ENCODE measurements at places on chromosomes 4 and X.

DNA sequence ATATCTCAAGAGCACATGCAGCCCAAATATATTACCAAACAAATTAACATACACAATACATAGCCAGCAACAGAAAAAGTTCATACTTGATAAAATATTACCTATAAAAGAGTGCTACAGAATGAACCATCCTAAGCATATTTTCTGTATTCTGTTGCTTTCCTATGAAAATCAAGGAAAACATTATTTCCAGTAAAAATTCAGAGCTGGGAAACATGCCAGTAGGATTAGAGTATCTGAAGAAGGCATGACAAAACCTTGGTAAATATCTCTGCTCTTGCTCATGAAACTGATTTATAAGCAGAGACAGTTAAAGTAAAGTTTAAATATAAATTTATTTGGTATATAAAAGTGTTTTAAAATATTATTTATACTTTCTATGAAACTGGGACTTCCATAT, 599.7 kb downstream of the ARAP2 start:
- no peak for DNase-seq

GRCh38 chr4:7239101-7239820, 46.9 kb downstream of the SORCS2 start:
- no peak for DNase-seq

DNA sequence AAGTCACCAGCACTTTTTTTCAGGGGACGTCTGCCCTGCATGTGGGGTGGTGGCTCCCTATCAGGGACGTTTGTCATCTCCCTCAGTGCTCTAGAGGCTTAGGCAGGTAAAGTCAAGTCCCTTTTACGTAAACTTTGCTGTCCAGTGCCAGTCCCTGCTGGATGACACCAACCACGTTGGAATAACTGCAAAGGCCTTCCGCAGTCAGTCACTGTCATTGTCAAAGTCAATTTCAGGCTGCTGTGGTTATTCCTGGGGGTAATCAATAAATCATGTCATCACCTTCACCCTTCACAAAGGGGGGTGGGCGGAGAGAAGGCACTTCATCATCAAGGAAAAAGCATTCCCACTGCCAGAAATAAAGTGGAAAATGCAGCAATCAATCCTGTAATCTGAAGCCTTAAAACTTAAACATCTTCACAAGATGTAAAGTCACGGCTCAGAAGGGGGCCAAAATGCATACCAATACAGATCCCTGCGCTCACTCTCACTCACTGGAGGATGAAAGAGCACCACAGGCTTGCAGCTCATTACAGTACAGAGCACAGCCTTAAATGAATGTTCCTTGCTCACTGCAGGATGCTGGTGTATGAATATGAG, 56.2 kb downstream of the CLDN22 start:
- no peak for DNase-seq

DNA sequence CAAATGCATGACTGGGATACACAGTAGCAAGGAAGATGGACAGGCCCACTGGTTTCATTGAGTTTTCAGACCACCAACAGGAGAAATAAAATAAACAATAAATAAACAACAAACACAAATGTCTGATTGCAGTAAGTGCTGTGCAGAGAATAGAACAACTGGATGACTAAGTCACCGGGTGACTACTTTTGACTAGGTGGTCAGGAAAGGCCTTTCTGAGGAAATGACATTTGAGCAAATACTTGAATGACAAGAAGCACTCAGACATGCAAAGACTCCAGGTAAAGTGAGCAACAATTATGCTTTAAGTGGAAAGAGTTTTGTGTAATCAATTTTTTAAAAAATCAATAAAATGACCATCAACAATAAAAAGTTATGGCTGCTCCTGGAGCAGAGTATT, 137.7 kb downstream of the BTC start:
- no peak for DNase-seq

- no peak for DNase-seq
These were observed 166.8 kb downstream of the TLL1 start for GRCh38 chr4:166039822-166040221.

- DNase-seq, result no peak
These were observed 94.4 kb downstream of the BLTP1 start for GRCh38 chr4:122246551-122246950.

DNA sequence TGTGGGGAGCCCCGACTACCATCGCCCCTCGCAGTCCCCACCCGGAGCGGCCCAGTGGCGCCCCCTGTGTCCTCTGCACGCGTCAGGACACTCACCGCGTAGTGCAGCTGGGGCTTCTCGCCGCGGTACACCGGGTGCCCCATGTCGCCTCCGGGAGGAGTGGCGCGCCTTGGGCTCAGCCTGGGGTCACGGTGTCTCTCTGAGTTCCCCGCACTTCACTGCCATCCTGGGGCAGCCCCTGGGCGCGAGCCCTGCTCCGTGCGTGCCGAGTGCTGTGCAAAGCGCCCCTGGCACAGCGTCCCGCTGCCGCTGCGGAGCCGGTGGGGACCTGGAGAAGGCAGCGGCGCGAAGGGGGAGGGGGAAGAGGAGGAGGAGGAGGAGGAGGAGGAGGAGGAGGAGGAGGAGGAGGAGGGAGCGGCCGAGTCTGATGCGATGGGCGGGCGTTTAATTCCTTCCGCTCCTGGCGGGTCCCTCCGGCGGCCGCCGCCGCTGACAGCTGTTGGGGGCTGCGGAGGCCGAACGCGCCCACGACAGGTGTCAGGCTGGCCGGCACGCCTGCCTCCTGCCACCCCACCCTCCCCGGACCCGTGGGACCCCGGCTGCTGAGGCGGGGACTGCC, 134.3 kb downstream of the AMELX start:
- peak; percentile 87 for DNase-seq

GRCh38 chr4:8273450-8273849, 3.9 kb downstream of the HTRA3 start:
- no peak for DNase-seq

DNA sequence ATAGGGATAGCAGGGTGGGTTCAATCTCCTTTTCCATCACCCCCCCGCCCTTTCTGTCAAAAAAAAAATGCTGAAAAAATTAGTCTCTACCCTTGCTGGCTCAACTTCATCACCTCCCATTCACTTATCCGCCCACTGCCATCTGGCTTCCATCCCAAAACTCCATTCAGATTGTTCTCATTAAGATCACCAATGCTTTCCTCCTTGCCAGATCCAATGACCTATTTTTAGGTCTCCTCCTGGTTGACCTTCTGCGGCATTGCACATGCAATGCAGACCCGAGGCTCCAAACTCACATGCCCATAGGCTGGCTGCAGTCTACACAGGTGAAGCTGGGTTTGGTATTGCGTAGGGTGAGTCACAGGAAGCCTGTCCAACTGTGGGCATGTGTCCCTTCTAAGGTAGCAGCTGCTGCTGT, 21.1 kb upstream of the STIM2 start:
- no peak for DNase-seq

DNA sequence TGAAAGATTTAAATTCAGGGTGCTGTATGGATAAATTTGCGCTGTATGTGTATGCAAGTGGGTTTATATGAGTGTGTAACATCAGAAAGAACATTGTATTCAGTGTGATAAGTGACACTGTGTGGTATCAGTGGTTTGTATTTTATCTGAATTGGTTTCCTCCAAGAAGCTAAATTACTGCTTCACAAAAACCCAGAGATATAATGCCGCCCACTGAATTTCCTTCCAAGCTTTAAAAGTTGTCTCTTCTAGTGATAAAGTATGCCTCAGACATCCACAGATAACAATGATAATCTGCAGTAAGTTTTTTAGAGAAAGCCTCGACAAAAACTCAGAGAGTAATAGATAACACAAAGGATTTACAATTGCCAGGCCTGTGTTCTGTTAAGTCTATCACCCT, 710.6 kb upstream of the HS3ST1 start:
- no peak for DNase-seq

DNA sequence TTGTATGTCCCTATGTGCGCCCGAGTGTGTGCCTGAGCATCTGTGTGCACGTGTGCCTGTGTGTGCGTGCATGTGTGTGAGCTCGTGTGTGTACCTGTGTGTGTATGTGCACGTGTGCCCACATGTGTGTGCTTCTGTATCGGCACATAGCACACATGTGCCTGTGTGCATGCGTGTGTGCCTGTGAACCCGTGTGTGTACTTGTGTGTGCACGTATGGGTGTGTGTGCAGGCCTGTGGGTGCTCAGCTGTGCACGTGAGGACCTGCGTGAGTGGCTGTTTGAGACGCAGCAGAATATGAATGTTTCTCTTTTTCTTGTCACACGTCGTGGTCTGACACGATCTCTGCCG, 4.3 kb downstream of the AKAP17A start:
- no peak for DNase-seq

DNA sequence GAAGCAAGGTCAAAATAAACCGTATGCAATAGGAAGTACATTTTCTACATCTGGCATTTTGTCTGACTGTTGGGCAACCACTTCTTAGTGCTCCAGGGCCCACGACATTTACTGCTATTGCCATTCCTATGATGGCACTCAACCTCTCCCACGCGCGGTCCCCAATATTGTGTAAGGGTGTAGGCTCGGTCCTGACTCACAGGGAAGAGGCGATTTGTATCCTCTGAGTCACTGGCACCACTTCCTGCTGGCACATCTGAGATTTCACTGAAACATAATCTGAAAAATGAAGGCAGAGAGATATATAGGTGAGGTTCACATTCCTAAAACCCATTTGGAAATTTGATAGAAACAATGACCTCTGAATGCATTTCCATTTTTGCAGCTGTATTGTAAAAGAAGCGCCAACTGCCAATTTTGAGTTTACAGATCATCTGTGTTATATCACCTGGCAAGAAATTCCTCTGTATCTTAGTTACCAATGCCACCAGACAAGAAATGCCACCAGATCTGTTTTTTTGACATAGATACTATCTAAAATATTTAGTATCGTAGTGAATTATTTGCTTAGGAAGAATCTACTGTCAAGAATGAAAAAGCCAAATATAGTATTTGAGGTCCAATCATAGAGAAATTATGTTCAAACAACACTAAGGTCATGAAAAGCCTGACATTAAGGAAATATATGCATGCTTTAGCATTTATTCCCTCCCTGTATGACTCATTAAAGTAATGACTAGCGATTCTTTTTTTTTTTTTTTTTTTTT, 9.8 kb downstream of the EREG start:
- no peak for DNase-seq

DNA sequence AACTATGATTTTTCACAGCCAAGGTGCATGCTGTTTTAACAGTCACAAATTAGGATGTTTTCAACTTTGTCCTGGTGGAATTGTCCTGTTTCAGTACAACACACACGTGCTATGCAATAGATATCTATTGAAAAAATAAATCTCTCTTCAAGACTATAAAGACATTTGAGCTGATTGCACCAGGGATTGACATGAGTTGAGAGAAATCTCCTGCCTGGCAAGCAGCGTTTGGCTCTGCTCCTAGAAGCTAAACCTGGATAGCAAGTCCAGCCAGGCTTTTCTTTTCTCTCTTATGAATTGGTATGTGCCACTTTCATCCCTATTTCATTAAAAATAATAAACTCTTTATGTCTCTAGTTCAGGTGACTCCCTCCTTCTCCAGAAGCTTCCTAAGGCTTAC, 16.6 kb upstream of the NPNT start:
- no peak for DNase-seq

- no peak for DNase-seq
These were observed 35.3 kb upstream of the CHRNA9 start for GRCh38 chr4:40299811-40300292.

GRCh38 chr4:14236359-14236758, 608.8 kb upstream of the BOD1L1 start:
- no peak for DNase-seq

DNA sequence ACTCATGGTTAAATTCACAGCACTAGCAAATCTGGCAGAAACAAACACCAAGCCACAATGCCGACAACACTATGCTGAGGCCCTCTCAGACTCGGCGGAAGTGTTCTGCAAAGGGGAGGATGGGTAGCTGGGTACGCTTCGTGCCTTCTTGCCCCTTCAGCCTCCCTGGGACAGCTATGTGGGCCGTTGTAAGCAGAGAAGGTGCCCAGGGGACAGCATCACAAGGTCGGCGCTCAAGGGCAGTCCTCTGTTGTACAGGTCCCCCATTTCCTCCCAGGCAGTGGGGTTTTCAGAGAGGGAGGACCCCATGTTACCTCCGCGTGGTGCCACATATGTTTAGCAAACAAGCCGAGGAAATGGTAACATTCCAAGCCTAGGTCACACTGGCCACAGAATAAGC, 173.6 kb downstream of the AFAP1 start:
- peak; percentile 13 for DNase-seq

GRCh38 chrX:86946569-86946968, 571.0 kb upstream of the KLHL4 start:
- DNase-seq, result no peak

DNA sequence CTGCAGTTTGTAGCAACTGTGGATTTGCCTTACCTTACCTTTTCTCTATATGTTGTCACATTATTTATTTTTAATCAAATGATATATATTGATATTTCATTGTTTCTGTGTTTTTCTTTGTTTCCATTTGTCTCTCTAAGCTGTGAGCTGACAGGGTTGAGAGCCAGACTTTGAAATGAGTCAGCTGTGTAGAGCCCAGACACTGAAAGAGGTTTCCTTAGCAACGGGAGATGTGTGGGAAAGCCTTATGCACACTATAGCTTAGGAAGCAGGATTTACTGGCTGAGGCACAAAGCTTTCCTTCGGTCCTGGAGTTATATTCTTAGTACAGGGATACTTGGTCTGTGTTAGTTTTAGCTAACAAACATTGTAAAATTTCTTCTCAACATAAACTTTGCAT, 192.2 kb downstream of the FGF13 start:
- no peak for DNase-seq

- DNase-seq, result no peak
These were observed 254.6 kb downstream of the CBLL2 start for GRCh38 chrX:22527302-22527701.

DNA sequence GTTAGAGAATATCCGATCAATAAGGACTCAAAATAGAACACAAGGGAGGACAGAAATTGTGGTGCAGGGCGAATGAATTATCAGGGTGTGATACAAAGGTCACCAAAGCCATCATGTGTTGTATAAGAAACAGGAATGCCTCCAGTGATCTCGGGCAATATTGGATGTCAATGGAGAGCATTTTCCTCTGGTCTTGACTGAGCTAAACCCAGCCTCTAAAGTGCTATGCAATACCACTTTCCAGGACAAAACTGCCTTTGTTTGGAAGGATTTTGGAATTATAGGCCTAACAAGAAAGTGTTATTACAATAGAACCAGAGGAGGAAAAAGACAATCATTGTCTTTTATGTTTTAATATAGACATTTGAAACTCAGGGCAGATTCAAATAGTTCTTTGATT, 281.7 kb downstream of the CHM start:
- DNase-seq, result no peak

GRCh38 chr4:78057135-78057599, at the start of gene FRAS1:
Gene FRAS1 (plus strand): TSS chr4:78057323. CDS start chr4:78058010, 687 bp downstream.
- DNase-seq, result peak; percentile 34

- no peak for DNase-seq
These were observed 100.2 kb upstream of the C1QTNF7 start for GRCh38 chr4:15327311-15328298.
